ENCODE measurements at places on chromosomes 1 and 21.

GRCh38 chr1:221911714-221912113 is 169.8 kb upstream of the DUSP10 start:
- no peak for DNase-seq

DNA sequence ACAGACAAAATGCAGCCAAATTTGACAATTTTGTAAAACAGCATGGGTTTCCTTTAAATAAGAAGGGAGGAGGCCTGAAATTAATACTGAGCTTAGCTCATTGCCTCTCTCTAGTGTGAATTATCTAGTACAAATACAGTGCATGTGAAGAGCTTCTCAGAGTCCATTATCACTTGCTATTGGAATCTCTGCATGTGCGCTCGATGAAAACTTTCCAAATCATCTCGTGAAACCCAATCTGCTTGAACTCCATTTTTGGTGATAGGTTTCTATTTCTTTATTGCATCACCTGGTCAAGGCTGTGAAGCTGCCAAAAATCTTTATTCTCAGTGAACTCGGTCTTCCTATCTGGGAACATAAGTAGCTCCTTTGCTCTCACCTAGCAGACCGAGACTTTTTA is 49.5 kb upstream of the LYPLAL1 start:
- DNase-seq, result no peak

DNA sequence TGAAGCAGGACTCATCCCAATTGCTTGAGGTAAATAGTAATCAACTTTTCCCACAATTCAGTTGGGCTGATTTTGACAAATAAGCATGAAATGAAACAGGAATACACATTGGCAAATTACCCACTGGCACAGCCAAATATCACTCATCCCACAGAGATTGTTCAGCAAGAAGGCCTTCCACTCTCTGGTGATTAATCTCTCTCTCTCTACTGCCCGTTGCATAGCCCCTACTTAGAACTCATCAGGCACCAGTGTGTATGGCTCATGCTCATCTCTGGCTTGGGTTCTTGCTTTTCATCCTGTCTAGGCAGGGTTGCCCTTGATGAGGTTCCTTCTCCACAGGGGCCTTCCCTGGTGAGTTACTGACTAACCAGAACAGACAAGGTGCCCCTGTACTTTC is 1.1 kb downstream of the BSDC1 start:
- DNase-seq, result no peak

DNA sequence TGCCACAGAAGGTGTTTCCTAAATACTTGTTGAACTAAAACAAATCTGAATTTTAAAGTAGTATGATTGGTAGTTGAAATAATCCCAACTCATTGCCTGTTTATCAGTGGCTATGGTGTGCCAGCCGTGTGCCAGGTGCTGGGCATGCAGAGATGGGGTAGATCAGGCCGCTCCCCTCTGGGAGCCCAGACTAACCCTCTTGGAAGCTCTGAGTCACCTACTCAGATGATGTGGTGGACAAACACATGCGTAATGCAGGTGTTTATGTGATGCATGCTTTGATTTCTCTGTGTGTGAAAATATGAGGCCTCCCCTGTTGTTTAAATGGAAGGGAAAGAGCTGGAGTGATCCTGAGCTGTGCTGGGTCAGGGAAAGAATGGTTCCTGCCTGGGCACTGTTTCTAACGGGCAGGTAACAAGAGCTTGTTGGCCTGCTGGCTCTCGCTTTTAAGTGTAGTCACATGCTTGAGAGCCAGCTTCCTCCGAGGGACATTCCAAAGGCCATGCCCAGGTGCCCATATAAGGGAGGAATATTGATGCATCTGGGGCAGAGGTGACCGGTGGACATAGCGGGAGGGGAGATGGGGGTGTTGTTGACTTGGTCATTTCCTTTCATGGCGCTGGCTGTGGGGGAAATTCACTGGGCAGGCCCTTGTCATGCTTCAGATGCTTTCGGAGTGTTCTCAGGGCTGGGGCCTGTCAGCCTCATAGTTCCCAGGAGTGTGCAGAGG is 10.2 kb downstream of the MFN2 start:
- DNase-seq, result no peak

DNA sequence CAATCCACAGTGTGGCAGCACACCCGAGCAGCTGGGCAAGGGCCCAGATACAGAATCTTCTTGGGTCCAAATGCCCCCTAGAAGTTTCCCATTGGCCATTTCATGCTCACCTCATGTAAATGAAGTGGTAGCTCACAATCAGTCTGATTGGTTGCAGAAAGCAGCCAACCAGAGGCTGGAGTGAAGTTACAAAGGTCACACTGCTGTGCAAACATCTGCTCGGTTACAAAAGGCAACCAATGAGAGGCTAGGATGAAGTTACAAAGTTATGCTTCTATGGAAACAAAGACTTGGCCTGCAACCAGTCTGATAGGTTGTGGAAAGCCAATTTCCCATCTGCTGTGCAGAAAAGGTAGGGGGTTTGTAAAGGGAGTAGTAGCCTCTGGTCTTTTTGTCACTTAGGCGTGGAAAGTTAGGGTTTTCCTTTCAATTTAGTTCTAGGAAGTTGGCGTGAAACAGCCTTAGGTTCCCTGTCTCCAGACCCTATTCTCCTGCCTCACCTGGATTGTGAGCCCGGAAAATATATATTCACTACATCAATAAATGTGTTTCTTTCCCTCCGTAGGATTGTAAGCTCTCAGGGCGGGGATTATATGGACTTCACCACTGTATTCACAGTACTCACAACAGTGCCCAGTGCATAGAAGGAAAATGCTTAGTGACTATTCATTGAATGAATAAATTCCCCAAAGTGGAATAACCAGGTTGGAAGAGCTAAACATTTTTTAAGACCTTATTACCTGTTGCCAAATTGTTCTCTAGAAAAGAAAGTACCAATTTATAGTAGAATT is 91.9 kb downstream of the URB2 start:
- no peak for DNase-seq

DNA sequence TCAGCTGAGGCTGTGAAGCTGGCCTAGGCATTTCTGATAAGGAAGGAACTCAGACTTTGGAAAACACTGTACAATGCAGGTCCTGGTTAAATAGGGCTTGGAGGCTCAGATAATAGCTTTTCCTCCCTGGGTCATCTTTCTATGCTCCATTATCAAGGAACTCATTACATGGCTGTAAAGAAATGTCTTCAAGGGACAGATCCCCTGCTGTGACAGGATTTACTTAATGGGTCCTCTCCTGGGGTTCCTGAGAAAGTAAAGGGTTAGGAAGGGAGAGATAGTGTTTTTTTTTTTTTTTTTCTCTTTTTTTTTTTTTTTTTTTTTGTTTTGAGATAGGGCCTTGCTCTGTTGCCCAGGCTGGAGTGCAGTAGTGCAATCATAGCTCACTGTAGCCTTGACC is 14.1 kb upstream of the SVBP start:
- no peak for DNase-seq

GRCh38 chr1:2290171-2290578 is 62.1 kb downstream of the SKI start:
- DNase-seq, result no peak

- DNase-seq, result no peak
These were observed 355.2 kb downstream of the PBX1 start for GRCh38 chr1:164914208-164914607.

GRCh38 chr1:246576709-246577032 is 10.4 kb downstream of the CNST start:
- no peak for DNase-seq

DNA sequence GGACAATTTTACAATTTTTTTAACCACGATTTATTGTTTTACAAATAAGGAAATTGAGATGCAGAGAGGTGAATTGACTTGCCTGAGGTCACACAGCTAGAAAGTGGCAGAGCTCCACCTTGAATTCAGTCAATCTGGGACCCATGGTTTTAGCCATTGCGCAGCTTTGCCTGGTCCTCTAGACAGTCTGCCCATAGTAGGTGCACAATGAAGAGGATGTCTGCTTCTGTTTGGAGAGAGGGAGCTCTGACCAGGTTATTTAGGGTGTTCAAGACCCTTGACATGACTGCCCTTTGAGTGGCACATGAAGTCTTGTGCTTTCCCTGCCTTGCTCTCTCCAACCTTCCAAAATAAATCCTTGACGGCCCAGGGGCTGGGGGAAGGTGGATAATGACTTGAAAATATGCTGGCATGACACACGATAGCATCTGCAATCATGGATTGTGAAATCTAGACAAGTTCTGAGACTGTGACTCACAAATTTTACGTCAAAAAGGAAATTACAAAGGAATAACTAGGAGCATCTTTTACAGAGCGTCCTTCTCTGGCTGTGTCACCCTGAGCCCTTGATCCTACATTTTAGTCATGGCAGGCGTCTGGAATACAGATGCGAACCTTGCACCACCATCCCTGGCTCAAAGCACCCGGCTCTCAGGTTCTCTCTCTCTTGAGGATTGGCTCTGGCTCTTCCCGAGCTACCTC is 26.2 kb upstream of the ID3 start:
- peak; percentile 67 for DNase-seq

DNA sequence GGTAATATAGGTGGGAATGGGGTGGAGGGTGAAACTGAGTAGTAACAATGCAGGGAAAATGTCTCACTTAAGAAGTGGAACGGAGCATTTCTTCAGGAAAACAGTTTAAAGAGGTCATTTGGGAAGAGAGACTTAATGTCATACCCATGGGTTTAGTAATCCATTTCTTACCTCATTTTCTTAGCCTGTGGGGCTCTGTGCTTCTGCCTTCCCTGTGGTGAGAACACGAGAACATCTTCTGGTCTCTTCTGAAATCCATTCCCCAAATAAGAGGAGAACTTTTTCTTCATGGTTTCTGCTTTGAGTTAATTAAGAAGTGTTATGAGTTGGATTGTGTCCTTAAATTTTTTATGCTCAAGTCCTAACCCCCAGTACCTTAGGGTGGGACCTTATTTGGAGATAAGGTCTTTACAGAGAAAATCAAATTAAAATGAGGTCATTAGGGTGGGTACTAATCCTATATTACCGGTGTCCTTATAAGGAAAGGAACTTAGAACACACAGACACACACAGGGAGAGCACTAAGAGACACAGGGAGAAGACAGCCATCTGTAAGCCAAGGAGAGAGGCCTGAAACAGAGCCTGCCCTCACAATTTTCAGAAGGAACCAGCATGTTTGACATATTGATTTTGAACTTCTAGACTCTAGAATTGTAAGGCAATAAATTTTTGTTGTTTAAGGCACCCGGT is 5.4 kb downstream of the CCDC190 start:
- no peak for DNase-seq

GRCh38 chr1:160544647-160545046 is 21.6 kb upstream of the SLAMF6 start:
- DNase-seq, result peak; percentile 54

DNA sequence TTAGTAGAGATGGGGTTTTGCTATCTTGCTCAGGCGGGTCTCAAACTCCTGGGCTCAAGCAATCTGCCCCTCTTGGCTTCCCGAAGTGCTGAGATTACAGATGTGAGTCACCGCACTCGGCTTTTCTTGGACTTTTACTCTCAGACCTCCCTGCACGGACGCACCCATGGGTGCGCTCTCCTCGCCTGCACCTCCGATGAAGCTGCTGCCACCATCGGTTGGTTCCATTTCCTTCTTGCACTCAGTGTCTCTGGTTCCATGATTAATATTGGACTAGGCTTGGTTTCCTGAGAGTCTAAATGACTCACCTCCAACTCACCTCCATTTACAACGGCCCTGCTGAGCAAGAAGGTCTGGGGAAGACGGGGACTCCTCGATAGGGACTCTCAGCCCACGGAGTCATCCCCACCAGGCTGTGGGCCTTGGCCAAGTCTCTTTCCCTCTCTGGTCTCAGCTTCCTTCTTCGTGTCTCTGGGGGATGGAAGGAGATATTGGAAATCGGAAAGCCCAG is 6.7 kb upstream of the TNFRSF8 start:
- no peak for DNase-seq

DNA sequence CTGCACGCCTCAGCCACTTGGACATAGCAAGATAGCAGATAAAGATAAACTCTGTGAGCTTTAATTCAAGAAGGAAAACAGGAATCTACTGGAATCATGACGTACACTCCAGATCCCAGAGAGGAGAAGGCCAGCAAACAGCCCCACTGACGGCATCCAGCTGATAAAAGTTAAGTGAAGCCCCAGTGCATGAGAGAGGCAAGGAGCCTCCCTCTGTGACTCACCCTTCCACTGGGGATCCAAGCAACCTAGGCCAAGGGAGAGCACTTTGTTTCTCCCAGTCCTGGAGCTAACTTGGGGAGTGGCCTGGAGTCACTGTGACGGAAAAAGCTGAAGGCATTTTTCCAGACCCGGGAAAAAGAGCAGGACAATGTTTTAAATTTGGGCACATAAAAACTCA is 270.0 kb downstream of the AKT3 start:
- no peak for DNase-seq

DNA sequence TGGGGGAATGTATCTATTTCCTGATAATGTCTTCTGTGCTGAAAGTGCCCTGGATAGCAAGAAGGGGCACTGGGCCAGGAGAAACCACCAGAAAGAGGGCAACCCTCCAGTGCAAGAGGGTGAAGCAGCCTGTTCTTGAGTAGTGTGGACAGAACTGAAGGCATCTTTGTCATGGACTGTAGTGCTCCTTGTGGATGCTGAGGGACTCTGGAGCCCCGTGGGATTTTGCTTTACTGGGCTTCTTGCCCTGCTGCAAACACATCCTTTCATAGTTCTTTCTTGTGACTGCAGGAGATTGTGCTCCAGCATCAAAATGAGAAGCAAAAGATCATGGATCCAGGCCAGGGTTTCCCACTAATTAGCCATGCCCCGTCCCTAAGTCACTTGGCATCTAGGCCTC is 300.6 kb downstream of the ZNF326 start:
- DNase-seq, result no peak

DNA sequence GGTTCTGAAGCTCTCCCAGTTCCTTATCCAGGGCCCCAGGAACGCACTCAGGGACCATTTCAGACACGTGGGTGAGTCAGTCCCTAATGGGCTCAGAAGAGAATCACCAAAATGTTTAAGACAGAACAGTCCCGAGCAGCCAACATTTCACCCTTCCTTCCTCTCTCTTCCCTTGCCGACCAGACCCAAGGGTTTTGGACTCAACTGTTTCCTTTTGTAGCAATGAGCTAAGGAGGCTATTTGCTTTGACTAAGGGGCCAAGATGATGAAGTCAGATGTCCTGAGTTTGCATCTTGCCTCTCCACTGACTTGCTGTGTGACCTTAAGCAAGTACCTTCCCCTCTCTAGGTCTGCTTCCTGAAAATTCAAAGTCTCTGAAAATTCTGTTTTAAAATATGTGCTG is 472.3 kb upstream of the VAMP3 start:
- no peak for DNase-seq

DNA sequence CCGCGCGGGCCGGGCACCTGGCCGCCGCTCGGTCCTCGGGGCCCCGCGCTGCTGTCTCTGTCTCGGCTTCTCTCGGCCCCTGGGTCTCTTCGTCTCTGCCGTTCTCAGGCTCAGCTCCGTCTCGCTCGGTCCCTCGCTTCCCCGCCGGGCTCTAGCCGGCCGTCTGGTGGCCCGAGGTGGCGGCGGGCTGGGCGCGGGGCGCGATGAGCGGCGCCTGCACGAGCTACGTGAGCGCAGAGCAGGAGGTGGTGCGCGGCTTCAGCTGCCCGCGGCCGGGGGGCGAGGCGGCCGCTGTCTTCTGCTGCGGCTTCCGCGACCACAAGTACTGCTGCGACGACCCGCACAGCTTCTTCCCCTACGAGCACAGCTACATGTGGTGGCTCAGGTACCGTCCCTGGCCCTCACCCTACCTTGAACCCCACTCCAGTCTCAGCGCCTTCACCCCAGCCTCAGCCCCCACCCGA is 355 bp downstream of the SHISAL2A start:
- no peak for DNase-seq

Data from COLO829 (cell line).